Astrocyte (in vitro differentiated cells and primary cell): ENCODE measurements at places on chromosomes 7 and 10. TPM values are rescaled to one million over a fixed set of nuclear protein-coding genes. Genes with fewer than 3 reads are reported as not detected.
A peak's percentile ranks its signal among the peaks of the same experiment; 100 is the strongest.

DNA sequence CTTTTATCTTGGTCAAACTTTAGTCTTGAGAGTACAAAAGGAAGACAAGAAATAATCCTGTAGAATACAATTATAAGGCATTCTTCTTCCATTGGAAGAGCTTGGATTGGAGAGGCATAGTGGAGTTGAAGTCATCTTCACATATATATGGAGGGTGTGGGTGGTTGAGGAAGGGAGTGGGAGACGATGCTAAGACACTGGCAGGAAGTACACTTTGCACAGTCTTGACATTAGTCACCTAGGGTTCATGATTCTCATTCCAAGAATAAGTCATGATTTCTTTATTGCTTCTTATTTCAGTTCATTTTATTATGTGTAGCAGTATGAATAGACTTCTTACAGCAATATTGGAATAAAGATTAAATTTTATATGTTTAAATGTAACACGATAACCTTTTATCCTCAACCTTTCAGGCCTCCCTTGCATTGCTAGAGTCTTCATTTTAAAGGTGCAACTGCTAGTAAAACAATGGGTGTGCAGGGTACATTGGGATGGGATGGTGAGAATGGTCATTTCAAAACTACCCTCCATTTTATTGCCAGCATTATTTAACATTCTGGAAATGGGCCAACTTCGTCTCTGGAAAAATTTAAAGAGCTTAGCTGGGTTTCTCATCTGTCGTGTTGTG lies 12.3 kb upstream of the SLC26A3 start:
- no peaks in the 10 kb centered on the region for H3K36me3 ChIP-seq
- no peak overlapping the region for H3K4me3 ChIP-seq
- no peak overlapping the region for H3K27ac ChIP-seq
- H3K27me3 ChIP-seq = peaks cover 7% of the 10 kb centered on the region
- no peaks in the 10 kb centered on the region for H3K4me1 ChIP-seq

MDH2 gene
- 193 and 202 TPM in 2 replicates for total RNA-seq

- DNase-seq = no peak
- H3K36me3 ChIP-seq = no peaks in the 10 kb centered on the region
- H3K27me3 ChIP-seq = no peaks in the 10 kb centered on the region
- no peak overlapping the region for H3K4me3 ChIP-seq
- H3K27ac ChIP-seq = no peak overlapping the region
- H3K4me1 ChIP-seq = no peaks in the 10 kb centered on the region
These were observed 222.3 kb downstream of the SNX10 start for GRCh38 chr7:26513948-26514347.

GRCh38 chr10:28269842-28270456 lies 32.9 kb downstream of the MPP7 start:
- no peaks in the 10 kb centered on the region for H3K4me1 ChIP-seq
- no peaks in the 10 kb centered on the region for H3K36me3 ChIP-seq
- H3K4me3 ChIP-seq = no peak overlapping the region

DNA sequence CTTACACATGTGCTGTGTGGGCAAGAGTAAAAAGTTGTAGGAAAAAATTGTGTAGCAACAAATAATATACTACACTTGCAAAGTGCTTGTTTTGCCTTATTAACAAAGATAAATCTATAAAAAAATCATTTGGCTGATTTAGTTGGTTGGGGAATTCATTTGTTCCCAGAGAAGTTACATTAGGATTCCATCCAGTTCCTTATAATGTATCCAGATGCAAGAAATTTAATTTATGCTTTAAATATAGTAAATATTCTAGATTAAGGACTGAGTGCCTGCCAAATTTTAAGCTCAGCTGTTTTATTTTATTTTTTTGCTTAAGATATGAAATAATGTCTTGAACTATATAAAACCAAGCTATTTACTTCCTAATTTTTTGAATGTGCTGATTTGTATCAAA lies 1169.9 kb downstream of the NXPH1 start:
- H3K27me3 ChIP-seq = no peaks in the 10 kb centered on the region
- H3K4me1 ChIP-seq = no peaks in the 10 kb centered on the region

GRCh38 chr7:25117226-25118047 lies 7.6 kb downstream of the CYCS start:
- H3K4me1 ChIP-seq = no peaks in the 10 kb centered on the region
- peaks cover 24% of the 10 kb centered on the region for H3K36me3 ChIP-seq
- H3K27me3 ChIP-seq = no peaks in the 10 kb centered on the region
- DNase-seq = no peak
- no peak overlapping the region for H3K27ac ChIP-seq
- H3K4me3 ChIP-seq = no peak overlapping the region

DNA sequence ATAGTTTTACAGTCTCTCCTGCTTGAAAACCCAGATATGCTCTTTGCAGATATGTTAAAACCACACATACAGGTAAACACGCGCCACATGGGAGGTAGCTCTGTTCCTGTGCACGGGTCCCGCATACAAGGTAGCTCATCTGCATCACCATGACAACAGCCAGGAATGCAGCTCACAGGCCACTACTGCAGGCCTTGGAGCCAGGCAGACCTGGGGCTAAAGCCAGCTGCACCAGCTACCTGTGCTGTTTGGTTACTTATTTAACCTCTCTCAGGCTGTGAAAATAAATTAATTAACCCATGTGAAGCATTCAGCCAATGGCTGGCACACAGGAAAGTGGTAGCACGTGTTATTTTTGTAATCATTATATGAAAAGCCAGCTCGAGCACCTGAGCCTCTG lies 428.3 kb downstream of the TNS3 start:
- no peaks in the 10 kb centered on the region for H3K36me3 ChIP-seq
- H3K27ac ChIP-seq = no peak overlapping the region
- no peaks in the 10 kb centered on the region for H3K27me3 ChIP-seq
- H3K4me1 ChIP-seq = no peaks in the 10 kb centered on the region
- DNase-seq = peak; percentile 13

DNA sequence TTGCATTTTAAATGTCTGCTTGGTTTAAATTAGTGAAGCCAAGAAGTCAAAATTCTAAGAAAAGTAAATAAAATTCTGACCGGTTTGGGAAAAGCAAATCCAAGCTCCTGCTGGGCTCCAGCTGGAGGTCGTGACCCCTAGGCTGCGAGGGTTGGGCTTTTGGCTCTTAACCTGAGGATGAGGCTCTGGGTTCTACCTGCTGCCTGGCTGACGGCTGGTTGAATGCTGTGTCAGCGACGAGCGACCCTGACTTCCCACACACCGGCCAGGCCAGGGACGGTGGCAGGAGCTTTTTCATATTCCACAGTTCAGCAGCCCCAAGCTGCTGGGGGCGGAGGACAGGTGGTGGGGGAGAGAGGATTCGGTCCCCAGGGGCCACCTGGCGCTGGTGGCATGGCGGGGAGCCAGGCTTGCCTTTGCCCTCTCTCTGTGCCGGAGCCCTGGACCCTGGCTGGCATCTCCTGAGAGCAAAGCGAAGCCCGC lies 843 bp upstream of the PLPP4 start:
- no peaks in the 10 kb centered on the region for H3K27me3 ChIP-seq
- H3K4me3 ChIP-seq = peak overlapping the region; percentile 78
- H3K27ac ChIP-seq = peak overlapping the region; percentile 47
- DNase-seq = no peak

CYP17A1 gene
- total RNA-seq = not detected in 2 replicates
